ENCODE measurements at places on chromosomes 2 and 18. TPM values are rescaled to one million over a fixed set of nuclear protein-coding genes. Genes with fewer than 3 reads are reported as not detected.

The MYO5B gene
- total RNA-seq: 11.2 TPM

The MRPS9 gene
- 16.0 TPM for total RNA-seq

The GTF2A1L gene
- 0.29 TPM for total RNA-seq

GRCh38 chr2:48707466-48707865 is 48.1 kb downstream of the LHCGR start:
- DNase-seq: no peak

GRCh38 chr2:105592288-105592687 is 152.4 kb upstream of the NCK2 start:
- no peak for DNase-seq

GRCh38 chr2:37537316-37537715 is 134.1 kb downstream of the CDC42EP3 start:
- no peak for DNase-seq

- DNase-seq: no peak
Observed at GRCh38 chr2:161208527-161209139, 48.4 kb downstream of the TANK start.
